ENCODE measurements at places on chromosomes 7 and 10.

DNA sequence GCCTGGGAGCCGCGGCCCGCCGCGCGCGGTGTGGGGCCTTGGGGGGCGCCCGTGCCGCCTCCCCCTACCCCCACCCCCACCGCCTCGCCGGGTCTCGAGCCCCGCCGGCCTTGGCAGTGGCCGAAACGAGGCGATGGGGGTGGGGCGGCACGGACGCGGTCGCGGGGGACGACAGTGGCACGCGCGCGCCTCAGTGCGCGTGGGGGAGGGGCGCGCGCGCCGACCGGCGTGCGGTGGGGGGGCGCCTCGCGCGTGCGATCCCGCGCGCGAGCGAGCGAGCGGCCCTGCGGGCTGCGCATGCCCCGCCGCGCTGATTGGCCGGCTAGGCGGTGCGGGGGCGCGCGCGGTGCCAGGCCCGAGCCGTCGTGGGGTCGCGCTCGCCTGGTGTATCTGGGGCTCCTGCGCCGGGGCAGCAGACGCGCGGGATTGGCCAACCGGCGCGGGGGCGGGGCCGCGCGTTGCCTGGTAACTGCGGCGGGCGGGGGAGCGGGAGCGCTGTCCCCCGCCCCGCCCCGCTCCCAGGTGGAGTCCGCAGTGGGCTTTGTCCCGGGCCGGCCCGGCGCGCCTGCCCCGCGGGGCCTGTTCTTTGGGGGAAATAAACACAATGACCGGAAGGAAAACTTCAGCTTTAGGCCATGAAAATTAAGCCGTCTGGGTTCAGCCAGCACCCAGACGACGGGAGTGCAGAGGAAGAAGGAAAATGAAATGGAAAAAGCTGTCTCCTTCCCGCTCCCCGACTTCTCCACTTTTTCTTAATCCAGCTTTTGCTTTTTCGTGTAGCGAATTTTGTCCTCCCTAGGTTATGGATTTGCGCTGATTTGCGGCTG lies 873 bp downstream of the GTF2I start:
- peak; percentile 97 for DNase-seq

- DNase-seq: no peak
Observed at GRCh38 chr7:105131033-105131656, 117.1 kb downstream of the KMT2E start.

- DNase-seq: no peak
Observed at GRCh38 chr7:46581268-46581667, 660.2 kb upstream of the IGFBP3 start.

- peak; percentile 82 for DNase-seq
Observed at GRCh38 chr7:101602484-101603241, 26.4 kb downstream of the MYL10 start.

DNA sequence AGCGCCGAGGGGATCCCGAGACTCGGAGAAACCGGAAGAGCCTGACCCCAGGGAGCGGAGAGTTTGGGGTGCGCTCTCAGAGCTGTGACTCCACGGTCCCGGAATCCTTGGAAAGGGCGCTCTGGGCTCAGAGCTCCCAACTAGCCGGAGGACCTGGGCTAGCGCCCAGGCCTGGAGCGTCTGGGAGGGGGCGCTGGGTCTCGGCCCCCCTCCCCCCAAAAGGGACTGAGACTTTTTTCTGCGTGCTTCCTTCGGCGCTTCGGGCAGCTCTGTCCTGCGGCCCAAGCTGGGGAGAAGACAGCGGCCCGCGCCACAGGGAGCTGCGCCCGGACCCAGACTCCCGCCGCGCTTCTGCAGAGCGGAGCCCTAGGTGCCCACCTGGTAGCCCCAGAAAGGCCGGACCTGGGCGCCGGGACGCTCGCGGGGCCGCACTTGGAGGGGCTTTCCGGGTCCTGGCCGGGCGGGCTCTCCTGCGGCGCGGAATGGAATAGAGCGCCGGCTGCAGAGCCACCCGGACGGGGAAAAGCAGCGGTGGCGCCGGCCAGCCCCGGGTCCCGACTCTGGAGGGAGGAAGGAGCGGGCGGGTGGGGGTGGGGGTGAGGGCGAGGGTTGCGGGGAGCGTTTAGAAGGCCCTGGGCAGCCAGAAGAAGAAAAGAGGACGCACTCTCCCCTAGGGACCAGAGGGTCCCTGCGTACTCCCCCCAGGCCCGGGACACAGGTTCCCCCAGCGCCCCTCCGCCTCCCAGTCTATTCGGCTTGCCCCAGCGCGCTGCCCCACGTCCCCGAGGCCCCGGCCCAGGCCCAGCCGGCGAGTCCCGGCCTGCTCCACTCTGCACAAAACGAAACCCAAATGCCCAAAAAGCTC lies 4.7 kb downstream of the ZNF503 start:
- DNase-seq: no peak

GRCh38 chr10:33132626-33133025 lies 174.6 kb upstream of the ITGB1 start:
- DNase-seq: no peak

DNA sequence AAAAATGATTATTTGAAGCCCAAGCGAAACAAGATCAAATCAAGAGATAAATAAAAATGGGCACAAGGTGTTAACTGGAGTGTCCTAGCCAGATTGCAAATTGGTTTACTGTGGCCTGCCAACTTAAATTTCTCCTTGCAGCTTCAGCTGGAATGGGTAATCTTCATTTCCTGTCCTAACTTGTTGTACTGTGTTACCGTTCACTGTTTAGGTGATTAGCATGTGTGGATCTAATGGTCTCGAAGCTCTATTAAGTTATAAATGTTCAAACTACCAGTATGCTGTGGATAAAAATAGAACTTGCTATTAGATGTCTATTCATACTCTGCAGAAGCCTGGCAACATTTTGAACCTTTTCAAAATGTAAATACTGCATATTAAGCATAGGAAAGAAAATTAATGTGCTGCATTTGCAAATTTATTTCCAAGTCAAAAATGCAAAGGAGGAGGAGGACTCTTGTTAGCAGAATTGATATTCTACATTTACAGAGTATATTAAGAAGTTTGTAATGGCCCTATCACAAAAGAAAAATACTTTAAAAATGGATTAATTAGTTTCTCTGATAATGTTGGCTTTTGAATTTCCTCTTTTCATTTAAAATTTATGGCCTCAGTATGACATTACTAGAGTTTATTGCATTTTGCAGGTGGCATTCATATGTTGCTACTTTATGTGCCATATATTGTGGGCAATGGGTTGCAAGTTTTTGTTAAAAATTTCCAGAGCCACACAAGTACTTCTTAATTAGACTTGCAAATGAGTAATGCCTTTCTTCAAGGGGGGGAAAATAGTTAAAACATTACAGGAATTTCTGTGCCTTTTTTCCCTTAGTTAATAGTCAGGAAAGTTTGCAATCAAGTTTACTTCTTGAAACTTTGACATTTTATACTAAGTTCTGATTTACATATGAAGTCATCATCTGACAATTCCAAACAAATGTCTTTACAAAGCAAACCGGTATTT lies 92.1 kb downstream of the CABCOCO1 start:
- DNase-seq: no peak

DNA sequence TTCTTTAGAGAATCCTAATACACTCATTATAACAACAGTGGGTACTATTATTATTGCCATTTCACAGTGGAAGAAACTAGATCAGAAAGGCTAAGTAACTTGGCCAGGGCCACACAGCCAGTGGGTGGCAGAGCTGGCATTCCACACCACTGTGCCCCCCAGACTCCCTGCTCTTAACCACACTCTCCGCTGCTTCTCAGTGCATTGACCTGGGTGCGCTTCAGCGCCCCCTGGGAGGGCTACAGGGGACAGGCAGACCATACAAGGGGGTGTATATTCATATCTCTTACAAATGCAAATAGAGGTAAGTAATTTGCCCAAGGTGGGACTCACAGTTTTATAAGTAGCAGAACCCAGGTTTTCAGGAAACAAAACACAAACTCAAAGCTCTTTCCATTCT lies 77.0 kb upstream of the NMT2 start:
- no peak for DNase-seq

DNA sequence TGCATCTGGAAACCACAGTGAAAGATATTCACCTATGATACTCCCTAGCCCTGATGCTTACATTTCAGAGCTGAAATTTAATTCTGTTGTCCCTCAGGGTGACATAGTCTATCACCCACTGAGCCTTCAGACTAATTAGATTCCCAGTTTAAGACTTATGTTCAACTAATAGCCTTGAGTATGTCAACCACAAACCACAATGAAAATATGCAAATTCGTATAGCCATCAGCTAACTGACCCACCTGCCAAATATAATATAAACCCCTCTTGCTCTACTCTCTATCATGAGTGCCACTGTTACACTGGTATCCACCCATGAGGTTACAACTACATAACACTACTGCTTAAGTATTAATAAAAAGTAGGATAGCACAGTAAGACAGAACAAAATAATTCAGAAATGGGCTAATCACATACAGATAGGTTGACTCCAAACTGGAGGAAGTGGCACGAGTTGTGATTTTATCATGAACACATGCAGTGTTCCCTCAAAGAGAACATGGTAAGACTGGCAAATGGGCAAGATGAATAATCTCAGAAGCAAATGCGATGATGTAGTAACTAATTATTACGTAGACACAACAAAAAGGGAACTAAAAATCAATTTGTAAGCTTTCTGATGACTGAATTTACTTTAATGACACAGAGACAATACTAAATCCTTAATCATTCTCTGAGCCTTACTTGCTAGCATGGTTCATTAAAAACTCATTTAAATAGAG lies 290.6 kb downstream of the PARD3 start:
- no peak for DNase-seq

DNA sequence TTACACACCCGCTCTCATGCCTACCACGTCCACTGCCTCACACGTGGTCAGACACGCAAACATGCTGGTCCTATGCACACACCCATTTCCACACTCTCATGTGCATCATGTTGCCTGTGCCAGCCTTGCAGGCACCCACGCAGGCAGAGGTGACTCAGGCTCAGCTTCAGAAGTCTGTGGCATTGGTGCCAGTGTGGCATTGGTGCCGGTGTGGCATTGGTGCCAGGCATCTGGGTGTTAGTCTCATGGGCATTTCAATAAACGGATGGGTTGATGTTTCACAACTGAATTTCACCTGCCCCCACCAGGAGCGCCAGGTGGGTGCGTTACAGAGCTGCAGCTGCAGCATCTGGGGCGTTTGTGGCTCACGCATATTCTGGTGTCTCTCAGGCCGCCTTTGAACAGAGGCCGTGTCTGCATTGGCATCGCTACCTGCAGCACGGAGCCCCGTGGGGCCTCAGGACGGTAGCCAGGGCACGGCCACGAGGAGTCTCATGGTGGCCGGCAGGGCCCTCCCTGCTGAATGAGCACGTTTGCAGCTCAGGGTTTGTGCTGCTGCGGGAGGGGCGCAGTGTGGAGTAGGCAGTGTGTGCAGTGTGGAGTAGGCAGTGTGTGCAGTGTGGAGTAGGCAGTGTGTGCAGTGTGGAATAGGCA lies 24.7 kb downstream of the KNDC1 start:
- no peak for DNase-seq

DNA sequence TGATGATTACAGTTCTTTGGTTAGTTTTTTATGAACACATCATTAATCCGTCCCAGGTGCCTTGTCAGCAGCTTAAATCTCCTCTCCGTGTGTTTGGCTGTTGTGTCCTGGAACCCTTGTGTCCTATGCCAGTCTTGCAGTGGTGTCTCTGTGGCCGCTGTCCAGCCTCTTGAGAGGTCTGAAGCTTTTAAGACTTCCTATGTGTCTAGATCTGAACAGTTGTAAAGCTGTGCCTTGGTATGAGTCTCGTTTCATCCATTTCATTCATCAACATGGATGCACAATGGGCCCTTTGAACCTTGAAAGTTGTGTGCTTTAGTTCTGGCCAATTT lies 16.7 kb downstream of the LMTK2 start:
- peak; percentile 53 for DNase-seq

GRCh38 chr10:133419211-133419950 lies 5.0 kb downstream of the SPRN start:
- no peak for DNase-seq

DNA sequence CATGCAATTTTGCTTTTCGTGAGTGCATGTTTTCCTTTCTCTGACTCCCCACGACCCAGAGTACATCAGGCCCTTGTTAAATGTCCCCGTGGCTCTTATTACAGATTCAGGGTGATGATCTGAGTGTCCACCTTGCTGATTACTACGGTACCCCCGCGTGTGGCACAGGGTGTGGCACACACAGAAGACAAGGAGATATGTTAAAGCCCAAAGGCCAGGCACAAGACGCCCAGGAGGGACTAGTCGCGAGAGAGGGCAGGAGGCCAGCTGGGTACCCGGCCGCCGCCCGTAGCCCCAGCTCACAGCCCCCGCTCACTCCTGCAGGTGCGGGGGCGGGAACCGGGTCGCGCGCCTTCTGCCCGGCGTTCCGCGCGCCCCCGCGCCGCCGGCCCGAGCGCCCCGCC lies 281 bp upstream of the EXOC6 start:
- DNase-seq: no peak

GRCh38 chr7:46076527-46076926 lies 155.5 kb upstream of the IGFBP3 start:
- no peak for DNase-seq

- peak; percentile 47 for DNase-seq
Observed at GRCh38 chr7:140541513-140542227, 62.4 kb upstream of the MKRN1 start.

DNA sequence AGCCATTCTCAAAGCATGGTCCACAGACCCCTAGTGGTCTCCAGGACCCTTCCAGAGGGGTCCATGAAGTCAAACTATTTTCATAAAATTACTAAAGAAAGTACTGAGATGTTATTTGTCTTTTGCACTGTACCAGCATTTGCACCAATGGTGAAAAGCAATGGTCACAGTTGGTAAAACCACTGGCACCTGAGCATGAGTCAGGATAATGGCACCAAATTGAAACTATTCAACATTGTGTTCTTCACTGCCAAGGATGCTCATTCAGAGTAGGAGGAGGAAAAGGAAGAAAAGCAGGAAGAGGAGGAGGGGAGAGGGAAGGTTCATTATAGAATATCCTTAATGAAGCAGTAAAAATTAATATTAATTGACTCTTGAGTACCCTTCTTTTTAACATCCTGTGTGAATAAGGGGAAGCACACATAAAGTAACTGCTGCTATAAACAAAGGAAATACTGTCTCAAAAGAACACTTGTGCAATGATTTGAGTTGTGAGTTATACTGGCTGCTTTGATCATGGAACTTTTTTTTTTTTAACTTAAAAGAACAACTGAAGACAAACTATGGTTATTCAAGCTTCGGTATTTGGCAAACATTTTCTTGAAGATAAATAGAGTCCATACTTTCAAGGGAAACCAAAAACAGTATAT lies 60.2 kb downstream of the MPP7 start:
- DNase-seq: no peak

DNA sequence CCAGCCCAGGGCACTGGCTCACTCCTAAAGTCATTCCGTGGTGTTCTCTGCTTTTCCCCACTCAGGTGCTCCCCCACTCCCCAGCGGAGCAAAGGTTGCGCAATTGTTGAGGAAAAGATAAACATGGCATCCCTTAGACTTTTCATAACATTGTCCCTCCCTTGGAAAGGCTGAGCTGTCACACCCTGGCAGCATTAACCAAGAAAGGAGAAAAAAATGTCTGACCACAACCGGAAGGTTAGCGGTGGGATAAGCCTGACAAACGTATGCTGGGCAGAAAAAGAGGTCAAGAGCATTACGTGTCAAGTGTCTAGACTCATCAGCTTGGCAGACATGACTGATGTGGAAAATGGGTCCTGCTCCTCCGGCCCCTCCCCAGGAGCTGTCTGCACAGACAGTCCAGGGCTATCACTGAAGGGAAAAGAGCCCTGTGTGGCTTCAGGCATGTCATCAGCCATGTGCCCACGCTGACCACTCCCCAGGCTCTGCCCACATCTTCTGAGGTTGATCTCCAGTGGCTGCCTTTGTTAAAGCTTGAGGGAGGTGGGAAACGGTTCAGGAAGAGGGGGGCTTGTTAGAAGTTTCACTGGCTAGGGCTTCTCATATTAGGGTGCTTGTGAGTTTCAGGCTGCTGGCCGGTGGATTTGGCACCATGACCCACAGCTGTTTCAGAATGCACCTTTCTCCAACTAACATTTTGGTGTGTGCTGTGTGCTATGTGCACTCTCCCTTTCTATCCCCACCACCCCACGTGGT lies 30.1 kb downstream of the BTBD16 start:
- no peak for DNase-seq
